ENCODE measurements at places on chromosomes 7 and 10.

DNA sequence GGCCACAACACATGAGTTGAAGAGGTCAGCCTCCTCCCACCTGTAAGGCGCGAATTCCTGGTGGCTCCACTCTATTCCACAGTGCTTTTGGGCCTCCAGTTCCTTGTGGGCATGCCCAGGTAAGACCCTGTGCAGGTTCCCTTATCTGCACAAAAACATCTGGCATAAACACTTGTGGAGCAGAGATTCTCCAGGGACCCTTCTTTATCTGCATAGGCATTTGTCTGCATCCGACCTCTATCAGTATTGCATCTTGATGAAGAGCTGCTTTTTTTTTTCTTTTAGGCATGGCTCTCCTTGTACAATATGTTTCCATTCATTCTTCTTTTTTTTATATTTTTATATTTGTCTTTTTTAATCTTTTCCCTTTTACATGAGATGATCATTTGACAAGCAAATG is 58.4 kb downstream of the ANKMY2 start:
- H3K27ac ChIP-seq = no peak overlapping the region
- H3K27me3 ChIP-seq = no peaks in the 10 kb centered on the region
- no peak for DNase-seq
- H3K4me1 ChIP-seq = no peaks in the 10 kb centered on the region
- no peaks in the 10 kb centered on the region for H3K36me3 ChIP-seq

DNA sequence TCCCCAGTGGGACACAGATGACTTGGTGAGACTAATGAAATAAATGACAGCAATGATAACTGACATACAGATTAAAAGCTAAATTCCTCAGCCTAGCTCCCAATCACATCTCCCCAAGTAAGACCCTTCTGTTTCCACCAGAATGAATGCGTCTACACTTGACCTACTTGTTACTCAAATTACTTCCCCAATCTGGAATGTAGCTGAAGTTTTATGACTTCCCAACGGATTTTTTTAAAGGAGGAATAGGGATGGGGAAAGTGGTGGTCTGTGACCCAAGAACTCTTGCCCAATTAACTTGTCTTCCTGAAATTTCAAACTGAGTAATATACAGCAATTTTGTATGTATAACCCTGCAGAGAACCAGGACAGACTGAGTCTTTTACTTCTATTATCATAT is 9.1 kb downstream of the H2AZ2 start:
- peaks cover 53% of the 10 kb centered on the region for H3K36me3 ChIP-seq
- no peak for DNase-seq
- H3K27ac ChIP-seq = no peak overlapping the region
- no peaks in the 10 kb centered on the region for H3K27me3 ChIP-seq
- H3K4me3 ChIP-seq = no peak overlapping the region

DNA sequence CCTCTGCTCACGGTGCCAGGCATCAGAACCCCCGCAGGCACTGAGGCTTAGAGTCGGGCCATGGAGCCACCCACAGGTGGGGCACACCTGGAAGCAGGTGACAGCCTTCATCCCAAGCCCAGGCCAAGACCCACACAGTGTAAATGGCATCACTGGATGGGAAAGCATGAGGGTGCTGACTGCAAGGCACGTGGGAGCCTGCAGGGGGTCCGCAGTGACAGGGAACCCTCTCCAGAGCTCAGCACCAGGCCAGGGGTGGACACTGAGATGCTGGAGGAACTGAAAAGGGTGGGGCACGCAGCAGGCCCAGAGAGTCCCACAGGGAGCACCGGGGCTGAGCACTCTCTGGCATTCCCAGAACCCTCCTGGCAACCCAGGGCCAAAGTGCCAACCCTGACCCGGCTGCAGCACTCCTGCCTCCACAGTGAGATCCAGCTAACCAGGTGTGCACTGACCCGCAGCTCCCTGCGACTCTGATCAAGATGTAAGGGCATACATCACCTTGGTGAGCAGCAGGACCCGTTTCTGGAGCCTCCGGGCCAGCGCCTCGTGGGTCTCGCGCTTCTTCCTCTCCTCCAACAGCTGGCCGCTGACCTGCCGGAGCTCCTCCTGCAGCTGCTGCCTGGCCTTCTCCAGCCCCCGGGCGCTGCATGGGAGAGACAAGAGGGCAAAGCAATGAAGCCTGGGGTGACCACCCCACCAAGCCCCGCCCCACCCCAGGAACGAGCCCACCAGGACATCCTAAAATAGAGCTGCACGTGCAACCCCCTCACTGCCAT is 163.9 kb downstream of the MAD1L1 start:
- no peak overlapping the region for H3K4me3 ChIP-seq
- no peak overlapping the region for H3K27ac ChIP-seq
- H3K36me3 ChIP-seq = no peaks in the 10 kb centered on the region

DNA sequence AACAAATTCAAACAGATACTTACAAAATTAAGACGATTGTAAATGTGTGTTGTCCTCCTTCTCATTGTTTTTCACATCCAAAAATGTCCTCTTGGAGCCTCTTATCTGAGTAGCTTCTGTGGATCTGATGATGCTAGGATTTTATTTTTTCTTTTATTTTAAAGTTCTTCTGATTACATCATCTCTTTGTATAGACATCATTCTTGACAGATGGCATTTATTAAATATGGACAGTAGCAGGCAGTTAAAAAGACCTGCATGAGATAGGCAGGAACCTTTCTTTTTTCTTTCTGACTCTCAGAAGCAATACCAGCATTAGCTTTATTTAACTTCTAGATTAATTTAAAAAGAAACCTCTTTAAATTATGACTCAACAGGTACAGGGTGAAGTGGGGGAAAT is at the start of gene RPA3:
TSS of gene RPA3 (minus strand) at position 116 of the 400 bp plus-strand sequence. CDS start 78,189 bp downstream, outside the sequence.
- H3K27ac ChIP-seq = no peak within 1 kb of the TSS
- no peak for DNase-seq
- no peaks in the 10 kb centered on the region for H3K27me3 ChIP-seq

DNA sequence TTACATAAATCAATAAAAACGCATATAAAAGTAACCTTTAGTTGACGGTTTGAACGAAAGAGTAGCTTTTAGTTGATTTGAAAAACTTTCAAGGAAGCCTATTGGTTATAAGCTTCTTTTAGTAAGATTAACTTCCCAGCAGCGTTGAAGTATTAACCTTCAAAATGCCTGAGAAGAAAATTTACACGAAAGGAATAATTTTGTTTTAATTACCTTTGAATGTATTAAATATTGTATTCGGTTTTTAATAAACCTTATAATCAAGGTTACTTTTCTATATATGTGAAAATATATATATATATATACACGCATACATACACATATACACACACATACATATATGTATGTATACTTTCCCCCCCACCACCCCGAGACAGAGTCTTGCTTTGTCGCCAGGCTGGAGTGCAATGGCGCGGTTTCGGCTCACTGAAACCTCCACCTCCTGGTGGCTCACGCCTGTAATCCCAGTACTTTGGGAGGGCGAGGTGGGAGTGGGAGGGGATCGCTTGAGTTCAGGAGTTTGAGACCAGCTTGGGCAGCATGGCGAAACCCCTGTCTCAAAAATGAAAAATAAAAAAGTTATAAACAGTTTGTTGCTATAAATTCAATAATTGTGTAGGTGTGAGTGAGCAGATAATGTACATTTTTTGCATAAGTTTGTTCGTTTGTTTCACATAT is 57.6 kb upstream of the EZH2 start:
- peak overlapping the region; percentile 90 for H3K27ac ChIP-seq
- H3K4me1 ChIP-seq = peaks cover 21% of the 10 kb centered on the region
- H3K36me3 ChIP-seq = no peaks in the 10 kb centered on the region
- H3K4me3 ChIP-seq = peak overlapping the region; percentile 54
- DNase-seq = peak; percentile 75
- H3K27me3 ChIP-seq = no peaks in the 10 kb centered on the region
